ENCODE measurements at places on chromosomes 12 and 14. TPM values are rescaled to one million over a fixed set of nuclear protein-coding genes. Genes with fewer than 3 reads are reported as not detected.

TIGAR gene
- 11.2 TPM for total RNA-seq

RTL1 gene
- not detected for total RNA-seq

OTUB2 gene
- total RNA-seq, result 0.84 TPM

GZMB gene
- not detected for total RNA-seq

CIDEB gene
- 7.5 TPM for total RNA-seq

TSFM gene
- 23.0 TPM for total RNA-seq

TMPRSS12 gene
- not detected for total RNA-seq
